Activated naive CD4-positive, alpha-beta T cell treated with Interleukin-2 at 50 U/mL for 16 hours (primary cell): ENCODE measurements at places on chromosomes 3 and 15.

DNA sequence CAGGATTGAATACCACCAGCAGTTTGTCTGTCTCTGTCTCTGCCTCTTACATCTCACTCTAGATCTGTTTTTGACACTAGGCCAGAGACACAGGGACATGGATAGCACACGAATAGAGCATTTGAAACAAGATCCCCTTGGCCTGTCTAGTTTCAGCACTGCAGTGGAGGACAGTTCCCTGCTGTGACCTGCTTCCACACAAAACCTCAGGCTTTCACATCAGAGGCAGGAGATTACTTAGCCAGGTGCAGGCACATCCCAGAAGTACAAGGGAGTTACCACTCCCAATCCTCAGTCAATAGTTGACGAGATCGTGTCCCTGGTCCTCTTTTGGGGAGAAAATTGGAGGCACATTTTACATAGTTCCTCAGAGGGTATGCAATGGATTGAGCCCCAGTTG, 34.0 kb upstream of the CCK start:
- no peak for DNase-seq

- DNase-seq = no peak
These were observed 62.8 kb downstream of the THBS1 start for GRCh38 chr15:39643727-39644126.

DNA sequence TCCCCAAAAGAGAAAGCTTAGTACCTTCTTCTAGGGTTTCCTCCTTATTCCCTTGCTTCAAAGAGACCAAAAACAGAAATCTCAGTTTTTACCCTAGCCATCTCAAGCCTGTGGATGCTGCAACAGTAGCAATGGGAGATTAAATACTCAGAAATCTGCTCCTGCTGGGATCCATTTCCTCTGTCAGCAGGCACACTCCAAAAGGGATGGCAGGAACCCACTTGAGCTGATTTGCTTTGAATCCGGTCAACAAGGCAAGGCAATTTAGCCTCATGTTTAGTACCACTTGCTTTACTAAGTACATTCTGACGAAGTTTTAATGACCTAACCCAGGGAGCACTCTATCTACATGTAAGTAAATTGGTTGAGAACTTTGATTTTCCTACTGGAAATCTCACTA, 590.0 kb upstream of the ADAMTS9 start:
- DNase-seq = no peak

DNA sequence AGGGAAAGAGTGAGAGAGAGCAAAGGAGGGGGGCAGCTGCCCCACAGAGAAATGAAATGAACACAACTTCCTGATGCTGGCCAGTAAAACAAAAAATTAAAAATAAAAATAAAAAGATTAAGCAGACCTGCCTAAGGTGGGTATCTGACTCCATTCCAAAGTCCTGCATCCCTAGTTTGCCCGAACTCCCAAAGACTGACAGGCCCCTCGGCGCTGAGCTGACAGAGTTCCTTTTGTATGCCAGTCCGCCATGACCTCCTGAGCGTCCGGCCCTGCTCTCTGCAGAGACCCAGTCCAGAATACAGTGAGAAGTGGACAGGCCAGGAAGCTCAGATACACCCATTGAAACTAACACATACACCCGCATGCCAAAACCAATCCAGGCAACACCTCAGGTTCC, 54.9 kb downstream of the CHDH start:
- no peak for DNase-seq

- no peak for DNase-seq
These were observed 115.6 kb downstream of the ADAMTSL3 start for GRCh38 chr15:83769411-83769999.
